ENCODE measurements at places on chromosomes 7 and 10. TPM values are rescaled to one million over a fixed set of nuclear protein-coding genes. Genes with fewer than 3 reads are reported as not detected.

GRCh38 chr10:6136215-6137201 lies 47.7 kb downstream of the RBM17 start:
- no peak for DNase-seq
- peaks cover 27% of the 10 kb centered on the region for H3K4me1 ChIP-seq
- no peak overlapping the region for H3K27ac ChIP-seq

FFAR4 gene
- 0.14 TPM for total RNA-seq

CXCL12 gene
- 56.5 TPM for total RNA-seq

GRID1 gene
- total RNA-seq, result 0.33 TPM
